ENCODE measurements at places on chromosomes 13 and 19. TPM values are rescaled to one million over a fixed set of nuclear protein-coding genes. Genes with fewer than 3 reads are reported as not detected.

ELANE gene
- not detected for total RNA-seq

NCCRP1 gene
- total RNA-seq, result not detected

FCGBP gene
- 8.2 TPM for total RNA-seq

SWSAP1 gene
- 2.2 TPM for total RNA-seq

- no peak for DNase-seq
These were observed 218.0 kb upstream of the SERP2 start for GRCh38 chr13:44155422-44156293.

ALOX5AP gene
- 11.5 TPM for total RNA-seq

DNA sequence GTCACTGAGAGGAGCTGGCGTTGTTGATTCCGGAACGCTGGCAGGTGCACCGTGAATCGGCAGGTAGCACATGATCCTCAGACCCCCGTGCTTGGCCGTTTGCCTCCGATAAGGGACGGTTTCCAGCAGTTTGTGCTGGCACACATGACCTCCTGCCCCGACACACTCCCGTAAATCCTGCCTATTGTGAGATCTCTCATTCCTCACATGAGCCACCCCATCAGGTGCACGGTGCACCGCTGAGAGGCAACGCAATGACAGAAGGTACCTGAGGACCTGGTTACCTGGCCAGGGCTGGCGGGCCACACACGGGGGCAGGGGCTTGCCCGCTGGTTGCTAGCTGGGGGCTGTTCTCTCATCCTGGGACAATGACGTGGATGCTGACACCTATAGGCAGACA lies 2.1 kb upstream of the ADPRHL1 start:
- no peak for DNase-seq

- no peak for DNase-seq
These were observed 6.6 kb upstream of the LMTK3 start for GRCh38 chr19:48518207-48518606.

C13orf42 gene
- total RNA-seq, result not detected

ZNF264 gene
- 23.0 TPM for total RNA-seq

DNA sequence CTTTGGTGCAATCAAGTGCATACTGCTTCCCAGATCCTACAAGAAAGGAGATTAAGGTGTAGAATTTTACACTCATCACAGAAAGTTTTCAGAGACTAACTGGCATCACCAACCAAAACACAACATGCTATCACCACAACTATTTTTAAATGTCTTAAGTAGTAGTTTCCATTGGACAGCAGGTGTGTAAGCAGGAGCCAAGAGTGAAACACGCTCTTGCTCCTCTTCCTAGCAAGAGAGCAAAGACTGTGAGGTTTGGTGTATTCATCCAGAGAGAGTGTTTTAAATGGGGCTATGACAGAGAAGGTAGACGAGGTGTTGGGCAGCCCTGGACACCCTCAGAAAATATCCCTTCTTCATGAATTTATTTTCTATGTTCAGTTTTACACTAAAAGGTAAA lies 12.5 kb upstream of the LILRA4 start:
- no peak for DNase-seq

DNA sequence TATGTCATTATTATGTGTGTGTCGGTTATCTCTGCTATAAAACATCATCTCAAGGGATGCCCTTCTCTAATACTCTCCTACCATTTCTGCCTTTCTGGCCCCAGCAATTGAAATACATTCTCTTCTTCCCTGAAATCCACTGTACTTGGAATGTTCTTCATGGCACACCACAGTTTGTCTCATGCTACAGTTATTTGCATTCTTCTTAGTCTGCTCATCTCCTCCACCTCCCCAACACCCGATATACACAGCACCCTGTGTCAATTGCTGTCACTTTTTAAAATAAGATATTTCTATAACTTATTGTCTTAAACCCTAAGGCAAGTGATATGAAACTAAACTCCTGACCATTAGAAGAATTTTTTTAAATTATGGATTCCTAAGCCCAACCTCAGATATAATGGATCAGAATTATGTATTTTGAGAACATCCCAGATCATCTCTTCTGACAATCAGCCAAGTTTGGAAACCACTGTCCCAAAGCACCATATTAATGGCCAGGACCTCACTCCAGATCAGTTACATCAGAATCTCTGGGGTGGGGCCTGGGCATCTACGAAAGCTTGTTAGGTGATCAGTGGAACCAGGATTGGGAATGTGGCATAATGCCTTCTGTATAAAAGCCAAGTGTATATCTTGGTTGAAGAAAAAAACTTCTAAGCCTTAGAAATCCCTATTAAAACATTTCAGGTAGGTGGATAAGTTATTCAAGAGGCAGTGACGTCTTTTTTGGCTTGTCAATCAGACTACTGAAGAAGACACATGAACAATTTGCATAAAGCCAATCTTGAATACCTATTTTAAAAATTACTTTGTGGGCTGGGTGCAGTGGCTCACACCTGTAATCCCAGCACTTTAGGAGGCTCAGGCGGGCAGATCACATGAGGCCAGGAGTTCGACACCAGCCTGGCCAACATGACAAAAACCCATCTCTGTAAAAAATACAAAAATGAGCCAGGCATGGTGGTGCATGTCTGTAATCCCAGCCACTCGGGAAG lies 30.0 kb upstream of the KBTBD7 start:
- no peak for DNase-seq

DNA sequence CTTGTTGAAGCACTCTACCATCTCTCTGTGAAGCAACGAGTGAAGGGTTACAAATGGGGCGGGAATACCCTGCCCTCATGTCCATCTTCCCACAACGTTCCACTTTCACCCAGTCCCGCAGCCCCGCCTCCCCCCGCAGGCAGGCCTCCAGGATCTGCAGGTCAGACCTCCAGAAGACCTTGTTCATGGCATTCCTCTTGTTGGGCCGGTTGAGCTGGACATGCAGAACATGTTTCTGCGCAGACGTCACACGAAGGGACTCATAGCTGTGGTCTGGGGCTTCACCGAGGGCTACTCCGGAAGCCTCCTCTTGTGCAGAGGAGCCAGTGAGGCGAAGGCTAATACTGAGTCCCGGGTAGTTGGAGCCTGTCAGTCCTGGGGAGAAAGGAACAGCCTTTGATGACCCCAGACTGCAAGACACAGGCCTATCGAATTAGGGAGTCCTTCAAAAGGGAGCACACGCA lies 420 bp downstream of the ECH1 start:
- DNase-seq, result peak; percentile 77

Data from activated naive CD4-positive, alpha-beta T cell treated with anti-CD3 and anti-CD28 coated beads, Interleukin-2, amount 50 U/mL, for 72 hours (primary cell).